ENCODE measurements at places on chromosomes 11 and 22.

DNA sequence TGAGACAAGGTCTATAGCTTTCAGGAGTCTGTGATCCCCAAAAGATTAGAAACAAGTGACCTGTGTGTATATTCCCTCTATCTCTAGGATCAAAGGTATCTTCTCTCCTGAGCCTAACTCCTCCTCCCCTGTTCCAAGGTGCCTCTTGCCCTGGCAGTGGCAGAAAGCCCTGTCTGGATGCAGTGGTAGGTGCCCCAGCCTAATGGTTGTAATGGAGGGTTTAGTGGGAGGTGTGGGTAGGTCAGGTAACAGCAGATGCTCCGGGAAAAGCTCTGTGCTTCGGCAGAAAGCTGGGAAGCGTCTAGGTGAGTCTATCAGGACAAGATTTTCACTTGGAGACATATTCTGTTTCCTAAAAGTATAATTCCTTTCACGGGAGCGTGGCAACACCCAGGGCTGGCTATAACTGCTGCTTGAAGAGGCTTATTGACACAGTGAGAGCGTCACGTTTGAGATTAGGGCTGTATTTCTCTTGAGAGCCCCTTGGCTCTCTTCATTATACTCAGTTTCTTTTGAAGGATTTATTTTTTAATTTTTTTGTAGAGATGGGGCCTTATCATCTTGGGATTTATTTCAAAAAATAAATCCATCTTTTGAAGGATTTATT is 49.5 kb downstream of the PRR5L start:
- peaks cover 12% of the 10 kb centered on the region for H3K4me1 ChIP-seq
- H3K36me3 ChIP-seq, result no peaks in the 10 kb centered on the region

- H3K27ac ChIP-seq, result no peak overlapping the region
- DNase-seq, result no peak
- H3K27me3 ChIP-seq, result peaks cover 18% of the 10 kb centered on the region
Measured at GRCh38 chr22:23531966-23532705, 48.0 kb downstream of the IGLL1 start.

GRCh38 chr11:129412494-129412893 is 36.8 kb downstream of the BARX2 start:
- no peak overlapping the region for H3K27ac ChIP-seq
- peaks cover 16% of the 10 kb centered on the region for H3K27me3 ChIP-seq

GRCh38 chr11:68617925-68618809 is 66.2 kb upstream of the GAL start:
- peaks cover 17% of the 10 kb centered on the region for H3K27me3 ChIP-seq
- H3K36me3 ChIP-seq, result peaks cover 32% of the 10 kb centered on the region
- DNase-seq, result no peak
- H3K27ac ChIP-seq, result no peak overlapping the region

GRCh38 chr11:83403691-83404389 is 117.7 kb upstream of the CCDC90B start:
- DNase-seq, result no peak
- no peaks in the 10 kb centered on the region for H3K36me3 ChIP-seq
- peaks cover 1% of the 10 kb centered on the region for H3K27me3 ChIP-seq

- no peak overlapping the region for H3K4me3 ChIP-seq
- H3K4me1 ChIP-seq, result no peaks in the 10 kb centered on the region
- H3K36me3 ChIP-seq, result no peaks in the 10 kb centered on the region
- no peak overlapping the region for H3K27ac ChIP-seq
- no peaks in the 10 kb centered on the region for H3K27me3 ChIP-seq
- DNase-seq, result no peak
Measured at GRCh38 chr11:106656646-106657045, 361.6 kb downstream of the GUCY1A2 start.

DNA sequence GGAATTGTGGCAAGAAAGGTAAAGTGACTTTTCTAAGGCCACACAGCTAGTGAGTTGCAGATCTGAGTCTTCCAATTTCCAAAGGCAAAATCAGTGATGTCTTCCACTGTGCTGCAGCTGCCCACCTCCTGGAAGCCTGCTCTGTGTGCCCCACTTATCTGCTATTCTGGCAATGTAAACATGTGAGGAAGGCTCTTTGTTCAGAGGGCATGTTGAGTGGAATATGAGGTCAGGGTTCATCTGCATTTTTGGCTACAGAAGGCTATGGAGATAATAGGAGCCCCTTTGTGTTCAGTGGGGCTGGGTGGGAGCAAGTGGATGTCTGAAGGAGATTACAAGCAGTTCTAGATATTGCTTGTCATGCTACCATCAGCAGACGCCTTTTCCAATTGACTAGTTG is 396.2 kb downstream of the BUD13 start:
- H3K4me3 ChIP-seq, result no peak overlapping the region
- peaks cover 5% of the 10 kb centered on the region for H3K36me3 ChIP-seq
- no peak for DNase-seq
- no peaks in the 10 kb centered on the region for H3K27me3 ChIP-seq
- no peaks in the 10 kb centered on the region for H3K4me1 ChIP-seq
- no peak overlapping the region for H3K27ac ChIP-seq

DNA sequence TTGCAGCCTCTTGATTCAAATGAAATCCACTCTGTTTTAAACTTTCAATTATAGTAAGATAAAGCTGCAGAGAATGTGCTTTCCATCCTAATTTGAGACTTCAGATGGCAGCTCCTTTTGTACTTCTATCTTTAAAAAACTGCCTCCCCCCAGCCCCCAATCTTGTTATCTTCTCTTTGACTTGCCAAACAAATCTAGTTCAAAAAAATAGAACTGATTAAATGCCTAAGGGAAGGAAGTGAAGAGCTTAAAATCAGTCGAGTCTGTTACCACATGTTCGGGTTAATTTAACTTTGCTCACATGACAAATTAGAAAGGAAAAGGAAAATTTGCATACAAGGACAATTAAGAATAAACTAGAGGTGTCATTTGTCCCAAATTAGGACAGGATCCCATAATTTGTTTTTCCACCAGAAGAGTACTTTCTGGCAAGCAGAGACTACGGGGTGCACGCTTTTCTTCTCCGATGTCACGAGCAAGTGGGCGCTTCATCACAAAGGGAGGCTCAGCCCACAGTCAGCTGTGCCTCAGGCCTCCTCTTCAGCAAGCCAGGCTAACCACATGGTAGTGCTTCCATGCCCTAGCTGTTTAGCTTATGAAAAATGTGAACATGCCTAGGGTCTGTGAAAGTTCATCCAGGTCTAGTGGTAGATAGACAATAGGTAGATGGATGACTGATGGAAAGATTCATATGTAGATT is 69.0 kb upstream of the LDLRAD3 start:
- H3K27me3 ChIP-seq, result peaks cover 36% of the 10 kb centered on the region
- no peaks in the 10 kb centered on the region for H3K36me3 ChIP-seq
- no peak overlapping the region for H3K4me3 ChIP-seq
- no peak for DNase-seq

DNA sequence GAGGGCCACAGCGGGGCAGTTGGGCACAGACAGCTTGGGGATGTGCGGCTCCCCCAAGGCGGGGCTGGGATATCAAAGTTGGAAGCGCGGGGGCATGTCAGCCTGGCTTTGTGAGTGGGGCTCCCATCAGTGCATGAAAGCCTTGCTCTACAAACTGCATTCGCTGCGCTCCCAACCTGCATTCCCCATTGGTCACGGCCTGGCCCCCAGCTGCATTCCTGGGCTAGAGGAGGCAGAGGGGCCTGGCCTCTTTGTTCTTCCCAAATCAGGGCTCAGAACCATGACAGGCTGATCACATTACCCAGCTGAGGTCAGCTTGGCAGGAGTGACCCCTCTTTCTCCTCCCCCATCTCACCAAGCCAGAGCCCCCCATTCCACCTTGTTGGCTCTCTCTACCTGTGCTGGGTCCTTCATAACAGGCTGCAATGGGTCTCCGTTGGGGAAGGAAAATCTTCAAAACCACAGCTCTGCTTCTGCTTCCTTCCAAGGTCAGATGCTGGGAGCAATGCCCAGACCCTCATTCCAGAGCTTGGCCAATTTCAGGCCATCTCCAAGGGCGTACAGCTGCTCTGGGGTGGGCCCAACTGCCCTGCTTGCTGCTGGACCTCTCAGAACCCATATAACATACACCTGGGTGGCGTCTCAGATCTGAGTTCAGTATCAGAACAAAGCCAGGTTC is 38.7 kb upstream of the CDON start:
- no peaks in the 10 kb centered on the region for H3K4me1 ChIP-seq
- H3K36me3 ChIP-seq, result no peaks in the 10 kb centered on the region
- no peak for DNase-seq
- H3K27ac ChIP-seq, result no peak overlapping the region
- H3K27me3 ChIP-seq, result peaks cover 36% of the 10 kb centered on the region
- no peak overlapping the region for H3K4me3 ChIP-seq

GRCh38 chr11:46159680-46160079 is 38.4 kb upstream of the PHF21A start:
- no peak overlapping the region for H3K4me3 ChIP-seq
- H3K36me3 ChIP-seq, result no peaks in the 10 kb centered on the region
- peaks cover 32% of the 10 kb centered on the region for H3K27me3 ChIP-seq
- DNase-seq, result no peak
- H3K4me1 ChIP-seq, result no peaks in the 10 kb centered on the region

- no peak overlapping the region for H3K4me3 ChIP-seq
- no peak overlapping the region for H3K27ac ChIP-seq
- no peak for DNase-seq
- H3K27me3 ChIP-seq, result peaks cover 1% of the 10 kb centered on the region
- H3K4me1 ChIP-seq, result peaks cover 7% of the 10 kb centered on the region
Measured at GRCh38 chr22:19914201-19914943, 27.2 kb upstream of the COMT start.

GRCh38 chr22:32824531-32825312 is 23.2 kb downstream of the TIMP3 start:
- peaks cover 19% of the 10 kb centered on the region for H3K36me3 ChIP-seq
- no peak overlapping the region for H3K4me3 ChIP-seq
- H3K27ac ChIP-seq, result peak overlapping the region; percentile 59

GRCh38 chr11:69524291-69524882 is 42.9 kb downstream of the LINC01488 start:
- H3K36me3 ChIP-seq, result 0 out of 2 replicates have a peak, but pooled peaks cover under 1% of the 10 kb centered on the region
- H3K27me3 ChIP-seq, result peaks cover 3% of the 10 kb centered on the region
- H3K27ac ChIP-seq, result peak overlapping the region; percentile 90
- peaks cover 36% of the 10 kb centered on the region for H3K4me1 ChIP-seq
- peak overlapping the region; percentile 81 for H3K4me3 ChIP-seq

- DNase-seq, result no peak
- no peaks in the 10 kb centered on the region for H3K36me3 ChIP-seq
- no peak within 1 kb of the TSS for H3K27ac ChIP-seq
- no peak within 1 kb of the TSS for H3K4me3 ChIP-seq
- peaks cover 3% of the 10 kb centered on the region for H3K27me3 ChIP-seq
Measured at GRCh38 chr11:2160736-2161259, at the start of gene INS. Gene INS (minus strand): TSS chr11:2161209. CDS start chr11:2160971, 238 bp downstream.

GRCh38 chr22:46007003-46007847 is 30.3 kb upstream of the WNT7B start:
- peaks cover 71% of the 10 kb centered on the region for H3K4me1 ChIP-seq
- peak overlapping the region; percentile 91 for H3K27ac ChIP-seq
- DNase-seq, result peak; percentile 69
- no peaks in the 10 kb centered on the region for H3K27me3 ChIP-seq
